ENCODE measurements at places on chromosomes 2 and 18. TPM values are rescaled to one million over a fixed set of nuclear protein-coding genes. Genes with fewer than 3 reads are reported as not detected.

The GORASP2 gene
- polyA plus RNA-seq, result 245 TPM

The CCDC141 gene
- polyA plus RNA-seq, result not detected

The BOK gene
- polyA plus RNA-seq, result 132 TPM

The MC4R gene
- polyA plus RNA-seq, result not detected

The ADCYAP1 gene
- not detected for polyA plus RNA-seq

The TUBA3E gene
- not detected for polyA plus RNA-seq

The CPLX4 gene
- not detected for polyA plus RNA-seq

The SERPINB2 gene
- 2.5 TPM for polyA plus RNA-seq

The PRSS56 gene
- not detected for polyA plus RNA-seq

The TUBA4B gene
- not detected for polyA plus RNA-seq

The ALKAL2 gene
- polyA plus RNA-seq, result not detected

The CCDC68 gene
- polyA plus RNA-seq, result 0.22 TPM

The RUFY4 gene
- polyA plus RNA-seq, result not detected

The GULP1 gene
- polyA plus RNA-seq, result 24.7 TPM

The LRPPRC gene
- 13.3 TPM for polyA plus RNA-seq

Data from endothelial cell of umbilical vein (primary cell).